ENCODE measurements at places on chromosomes 1 and 21.

DNA sequence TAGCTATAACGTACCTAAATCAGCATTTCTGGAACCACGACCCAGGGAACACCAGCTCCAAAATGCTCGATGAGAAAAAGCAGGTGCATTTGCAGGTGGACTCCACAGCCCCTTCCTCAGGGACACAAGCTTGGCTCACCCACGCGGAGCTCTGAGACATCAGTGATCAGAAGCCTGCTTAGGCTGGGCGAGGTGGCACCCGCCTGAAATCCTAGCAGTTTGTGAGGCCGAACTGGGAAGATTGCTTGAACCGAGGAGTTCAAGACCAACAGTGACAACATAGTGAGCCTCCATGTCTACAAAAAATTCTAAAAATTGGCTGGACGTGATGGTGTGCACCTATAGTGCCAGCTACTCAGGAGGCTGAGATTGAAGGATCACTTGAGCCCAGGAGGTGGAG lies 2.5 kb upstream of the TSPEAR start:
- no peak for DNase-seq

DNA sequence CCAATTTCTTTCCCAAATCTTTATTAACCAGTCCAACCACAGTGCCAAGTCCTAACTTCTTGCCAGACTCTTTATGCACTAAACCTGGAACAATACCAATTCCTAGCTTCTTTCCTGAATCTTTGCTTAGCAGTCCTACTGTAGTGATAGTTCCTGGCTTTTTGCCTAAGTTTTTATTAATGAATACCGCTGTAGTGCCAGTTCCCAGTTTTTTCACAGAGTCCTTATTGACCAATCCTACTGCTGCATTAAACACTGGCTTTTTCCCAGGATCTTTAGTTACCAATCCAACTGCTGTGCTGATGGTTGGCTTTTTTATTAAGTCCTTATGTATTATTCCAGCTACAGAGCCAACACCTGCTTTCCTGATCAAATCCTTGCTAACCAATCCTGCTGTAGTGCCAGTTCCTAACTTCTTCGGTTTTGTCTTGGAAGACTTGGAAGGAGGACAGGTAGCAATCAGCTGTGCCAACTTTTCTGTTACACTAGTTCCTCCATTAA lies 80.8 kb downstream of the ASH1L start:
- DNase-seq: no peak

GRCh38 chr1:58657082-58657481 lies 42.8 kb downstream of the MYSM1 start:
- no peak for DNase-seq

- DNase-seq: peak; percentile 41
Measured at GRCh38 chr1:38029081-38029681, 16.6 kb downstream of the UTP11 start.

GRCh38 chr1:211323156-211324063 lies 3.2 kb upstream of the TRAF5 start:
- peak; percentile 67 for DNase-seq

DNA sequence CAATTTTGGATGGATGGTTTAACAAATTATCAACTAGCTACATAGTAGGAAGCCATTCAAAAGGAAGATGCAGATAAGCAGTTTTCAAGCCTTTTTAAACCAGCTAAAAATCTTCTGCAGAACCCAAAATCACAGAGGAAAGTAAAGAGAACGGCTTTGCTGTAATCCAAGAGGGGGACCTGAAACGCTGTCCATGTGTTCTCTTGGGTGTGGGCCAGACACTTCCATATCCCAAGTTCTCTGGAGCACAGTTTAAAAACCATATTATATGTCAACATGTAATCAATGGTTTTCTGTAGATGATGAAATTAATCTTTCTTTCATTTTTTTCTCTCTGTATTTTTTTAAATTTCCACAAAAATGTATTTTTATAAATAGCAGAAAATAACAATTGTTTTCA lies 90.5 kb downstream of the SELENOF start:
- DNase-seq: no peak

GRCh38 chr1:205421798-205422197 lies at the start of gene LEMD1:
Gene LEMD1 (minus strand): TSS chr1:205422056. CDS start chr1:205420536, 1,520 bp downstream.
- DNase-seq: no peak

GRCh38 chr21:32070676-32071330 lies 198.0 kb downstream of the HUNK start:
- no peak for DNase-seq

- no peak for DNase-seq
Measured at GRCh38 chr1:157484573-157484972, 67.7 kb downstream of the FCRL5 start.

DNA sequence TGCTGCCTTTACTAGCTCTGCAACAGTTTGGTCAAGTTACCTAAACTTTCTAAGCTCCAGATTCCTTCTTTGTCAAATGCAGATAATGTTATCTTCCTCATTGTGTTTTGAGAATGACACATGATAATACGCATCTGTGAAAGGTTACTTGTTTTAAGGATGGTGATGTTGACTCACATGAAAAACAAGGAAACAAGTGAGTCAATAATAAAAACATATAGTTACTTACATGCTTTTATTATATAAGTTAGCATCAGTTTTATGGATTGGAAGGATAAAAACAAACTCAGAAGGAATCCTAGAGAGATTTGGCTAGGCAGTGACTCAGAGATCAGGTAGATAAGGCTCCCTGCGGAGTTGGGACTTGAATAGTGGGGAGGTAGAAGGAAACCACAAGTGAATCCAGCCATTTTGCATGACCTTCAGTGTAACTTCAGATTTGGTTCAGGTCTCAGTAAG lies 144.6 kb downstream of the LMO4 start:
- no peak for DNase-seq

GRCh38 chr1:181646710-181647109 lies 163.4 kb downstream of the CACNA1E start:
- DNase-seq: no peak

DNA sequence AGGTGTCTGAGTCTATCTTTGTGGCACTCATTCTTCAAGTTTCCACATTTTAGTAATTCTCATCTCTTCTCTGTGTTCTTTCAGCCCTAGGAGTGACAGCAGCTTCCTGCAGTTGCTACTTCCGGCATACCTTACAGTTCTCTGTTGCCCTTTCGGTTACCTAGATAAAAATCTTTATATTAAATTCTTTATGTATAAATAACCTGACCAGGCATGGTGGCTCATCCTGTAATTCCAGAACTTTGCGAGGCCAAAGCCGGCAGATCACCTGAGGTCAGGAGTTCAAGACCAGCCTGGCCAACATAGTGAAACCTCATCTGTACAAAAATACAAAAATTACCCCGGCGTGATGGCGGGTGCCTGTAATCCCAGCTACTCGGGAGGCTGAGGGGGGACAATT lies 62.9 kb downstream of the CDKN2C start:
- DNase-seq: no peak

All from iris pigment epithelial cell (primary cell).